ENCODE measurements at places on chromosomes 16 and 17.
A peak's percentile ranks its signal among the peaks of the same experiment; 100 is the strongest.

DNA sequence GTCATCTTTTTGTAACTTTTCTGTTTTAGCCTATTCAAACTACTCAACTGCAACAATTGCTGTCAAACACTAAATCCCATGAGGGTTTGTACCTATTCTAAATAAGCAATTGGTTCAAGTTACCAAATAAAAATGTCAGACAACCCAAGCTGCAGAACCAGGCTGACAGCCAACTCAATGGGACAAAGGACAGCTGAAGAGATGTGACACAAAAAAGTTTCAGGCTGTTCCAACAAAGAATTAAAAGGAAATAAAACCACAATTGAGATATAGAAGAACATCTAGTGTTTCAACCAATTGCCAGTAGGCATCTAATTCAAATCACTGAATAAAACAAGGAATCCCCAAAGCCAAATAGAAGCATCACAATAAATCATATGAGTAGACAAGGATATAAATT is 49.3 kb downstream of the GRB7 start:
- DNase-seq, result no peak

DNA sequence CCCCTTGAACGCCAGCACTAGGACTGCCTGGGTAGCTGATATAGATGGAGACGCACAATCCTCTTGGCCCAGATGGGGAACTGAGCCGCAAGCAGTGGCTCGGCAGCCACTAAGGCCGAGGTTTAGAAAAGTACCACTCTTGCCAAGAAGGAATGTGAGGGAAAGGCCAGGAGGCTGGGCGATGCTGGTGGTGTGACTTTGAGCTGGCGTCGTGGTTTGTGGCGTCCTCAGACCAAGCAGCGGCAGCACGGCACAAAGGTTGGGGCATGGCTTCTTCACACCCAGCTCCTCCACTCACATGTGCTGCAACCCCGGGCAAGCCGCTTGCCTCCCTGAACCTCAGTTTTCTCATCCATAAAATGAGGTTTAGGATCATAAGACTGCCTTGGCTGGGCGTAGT is 15.6 kb downstream of the DCAKD start:
- DNase-seq, result no peak

GRCh38 chr17:61614219-61614618 is 23.2 kb upstream of the NACA2 start:
- DNase-seq, result no peak

- no peak for DNase-seq
Measured at GRCh38 chr16:87603684-87604633, 1.7 kb downstream of the JPH3 start.

- DNase-seq, result no peak
Measured at GRCh38 chr17:76404256-76404655, 19.8 kb downstream of the SPHK1 start.

- no peak for DNase-seq
Measured at GRCh38 chr17:65742403-65743307, 181.2 kb upstream of the AXIN2 start.

DNA sequence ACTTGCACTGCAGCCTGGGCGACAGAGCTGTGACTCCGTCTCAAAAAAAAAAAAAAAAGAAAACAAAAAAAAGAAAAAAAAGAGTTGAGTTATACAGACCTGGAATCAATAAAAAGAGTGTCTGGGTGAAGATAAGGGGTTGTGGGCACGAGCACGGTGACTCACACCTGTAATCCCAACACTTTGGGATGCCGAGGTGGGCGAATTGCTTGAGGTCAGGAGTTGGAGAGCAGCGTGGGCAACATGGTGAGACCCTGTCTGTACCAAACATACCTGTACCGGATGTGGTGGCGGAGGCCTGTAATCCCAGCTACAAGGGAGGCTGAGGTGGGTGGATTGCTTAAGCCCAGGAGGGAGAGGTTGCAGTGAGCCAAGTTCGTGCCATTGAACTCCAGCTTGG is 1.3 kb upstream of the TRAP1 start:
- DNase-seq, result no peak

DNA sequence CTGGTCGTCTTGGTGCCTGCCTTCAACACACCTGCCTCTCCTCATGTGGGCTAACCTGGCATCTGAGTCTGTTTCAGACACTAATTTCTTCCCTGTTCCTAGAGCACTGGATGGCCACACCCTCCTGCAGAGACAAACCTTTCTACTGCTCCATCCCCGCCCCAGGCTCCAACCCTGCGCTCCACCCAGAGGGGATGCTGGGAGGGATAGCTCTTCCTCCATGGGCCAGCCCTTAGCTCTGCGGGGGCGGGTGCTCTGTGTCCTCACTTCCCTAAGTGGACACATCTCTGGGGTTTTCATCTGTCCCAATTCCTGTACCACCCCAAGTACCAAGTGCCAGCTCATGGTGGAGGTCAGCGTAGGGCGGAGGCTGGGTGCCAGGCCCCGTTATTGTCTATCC is 11.0 kb upstream of the CRISPLD2 start:
- no peak for DNase-seq

- no peak for DNase-seq
Measured at GRCh38 chr16:28596840-28597691, at the start of gene SULT1A2. SULT1A2 (minus strand) TSS chr16:28597050; CDS start chr16:28595930, 1,120 bp downstream.

GRCh38 chr16:85611194-85611443 is 2.0 kb upstream of the GSE1 start:
- DNase-seq, result no peak

DNA sequence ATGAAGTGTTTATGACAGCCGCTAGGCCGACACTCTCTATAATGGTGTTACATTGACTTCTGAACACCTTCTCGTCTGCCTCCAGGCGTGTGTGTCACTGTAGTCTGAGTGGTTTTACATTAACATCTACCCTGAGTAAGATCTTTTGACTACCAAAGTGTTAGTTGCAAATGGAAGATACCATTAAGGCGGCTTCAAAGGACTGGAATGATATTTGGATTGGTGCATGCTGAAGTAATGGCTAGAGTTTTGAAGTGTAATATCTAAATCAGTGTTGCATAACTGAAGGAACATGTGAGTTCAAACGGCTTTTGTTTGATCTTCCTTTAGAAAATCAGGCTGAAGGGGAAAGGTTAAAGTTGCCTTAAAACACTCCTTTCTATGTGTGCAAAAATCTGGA is 52.2 kb downstream of the BCAS3 start:
- DNase-seq, result no peak

DNA sequence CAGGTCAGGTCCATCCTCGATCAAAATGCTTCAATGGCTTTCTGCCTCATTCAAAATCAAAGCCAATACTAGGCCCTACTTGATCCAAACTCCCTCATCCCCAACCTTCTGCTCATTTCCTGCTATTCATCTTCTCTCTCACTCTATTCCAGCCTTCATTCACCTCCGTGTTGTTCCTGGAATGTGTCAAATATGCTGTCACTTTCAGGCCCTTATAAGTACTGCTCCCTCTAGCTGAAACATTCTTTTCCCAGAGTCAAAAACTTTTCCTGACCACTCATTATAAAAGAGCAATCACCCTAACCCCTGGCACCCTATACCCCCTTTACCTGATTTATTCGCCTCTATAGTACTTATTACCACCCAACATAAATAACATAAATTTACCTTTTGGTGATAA is 303.7 kb upstream of the PMFBP1 start:
- DNase-seq, result no peak

DNA sequence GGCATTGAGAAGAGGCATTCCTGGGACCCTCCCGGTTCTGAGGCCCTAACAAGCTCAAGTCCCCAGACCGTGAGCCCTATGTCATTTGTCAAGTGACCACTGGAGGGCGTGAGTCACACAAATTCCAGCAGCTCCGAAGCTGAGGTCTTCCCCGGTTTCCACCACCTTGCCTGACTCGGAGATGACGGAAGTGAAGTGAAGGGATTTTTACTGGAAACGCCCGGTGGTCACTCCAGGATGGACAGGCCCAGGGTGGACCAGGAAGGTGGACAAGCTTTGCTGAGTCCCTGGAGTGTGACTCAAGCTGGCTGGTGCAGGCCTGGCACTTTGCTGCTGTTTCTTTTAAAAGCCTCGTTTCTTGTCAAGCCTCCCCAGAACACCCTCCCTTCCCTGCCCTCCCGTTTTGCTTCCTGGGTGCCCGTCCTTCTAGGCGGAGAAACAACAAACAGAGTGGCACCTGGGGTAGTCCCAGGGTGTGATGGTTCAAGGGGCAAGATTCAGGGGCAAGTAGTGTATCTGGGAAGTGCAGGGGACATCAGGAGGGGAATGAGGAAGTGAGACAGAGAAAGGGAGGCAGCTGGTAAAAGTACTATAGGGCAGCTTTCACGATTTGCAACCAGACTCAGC is 5.3 kb upstream of the NOS2 start:
- DNase-seq, result peak; percentile 87

GRCh38 chr16:88968589-88969280 is 8.3 kb downstream of the CBFA2T3 start:
- DNase-seq, result no peak

DNA sequence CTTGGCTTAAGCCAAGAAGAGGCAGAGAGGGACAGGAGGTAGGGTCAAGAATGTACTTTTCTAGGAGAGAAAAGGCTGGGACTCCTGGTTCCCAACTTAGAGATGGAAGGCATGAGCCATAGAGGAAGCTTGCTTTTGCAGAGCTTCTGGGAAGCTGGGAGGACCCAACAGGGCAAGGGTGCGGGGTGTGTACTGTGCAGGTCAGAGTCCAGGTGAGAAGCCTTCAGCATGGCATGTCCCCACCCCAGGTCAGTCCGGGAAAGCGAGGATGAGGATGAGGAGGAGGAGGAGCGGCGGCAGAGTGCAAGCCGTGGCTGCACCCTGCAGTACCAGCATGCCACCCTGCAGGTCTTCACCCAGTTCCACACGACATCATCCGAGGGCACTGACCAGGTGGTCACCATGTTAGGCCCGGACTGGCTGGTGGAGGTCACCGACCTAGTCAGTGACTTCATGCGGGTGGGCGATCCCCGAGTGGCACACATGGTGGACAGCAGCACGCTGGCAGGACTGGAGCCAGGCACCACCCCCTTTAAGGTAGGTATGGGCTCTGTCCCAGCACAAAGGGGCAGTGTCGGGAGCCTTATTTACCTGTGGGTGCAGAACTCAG is 55.3 kb downstream of the TMEM132E start:
- DNase-seq, result no peak

- no peak for DNase-seq
Measured at GRCh38 chr16:27112093-27112811, 45.5 kb downstream of the C16orf82 start.

DNA sequence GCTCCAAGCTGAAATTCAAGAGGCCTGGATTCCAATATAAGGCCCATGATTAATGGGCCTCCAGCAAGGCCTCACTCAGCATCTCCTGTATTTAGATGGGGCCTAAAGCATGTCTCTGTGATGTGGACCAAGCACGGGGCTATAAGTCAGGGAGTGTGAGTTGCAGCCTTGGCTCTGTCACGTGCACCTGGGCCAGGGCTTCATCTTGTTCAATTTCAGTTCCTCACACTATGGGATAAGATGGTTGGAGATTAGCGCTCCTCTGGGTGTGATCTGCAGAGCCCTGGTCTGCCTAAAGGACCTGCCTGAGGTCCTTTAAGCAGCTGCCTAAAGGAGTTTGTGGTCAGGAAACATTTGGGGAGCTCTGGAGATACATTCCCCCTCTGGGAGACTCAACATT is 25.2 kb downstream of the KLHL36 start:
- no peak for DNase-seq

GRCh38 chr17:34607917-34608316 is 28.5 kb downstream of the TMEM132E start:
- no peak for DNase-seq

DNA sequence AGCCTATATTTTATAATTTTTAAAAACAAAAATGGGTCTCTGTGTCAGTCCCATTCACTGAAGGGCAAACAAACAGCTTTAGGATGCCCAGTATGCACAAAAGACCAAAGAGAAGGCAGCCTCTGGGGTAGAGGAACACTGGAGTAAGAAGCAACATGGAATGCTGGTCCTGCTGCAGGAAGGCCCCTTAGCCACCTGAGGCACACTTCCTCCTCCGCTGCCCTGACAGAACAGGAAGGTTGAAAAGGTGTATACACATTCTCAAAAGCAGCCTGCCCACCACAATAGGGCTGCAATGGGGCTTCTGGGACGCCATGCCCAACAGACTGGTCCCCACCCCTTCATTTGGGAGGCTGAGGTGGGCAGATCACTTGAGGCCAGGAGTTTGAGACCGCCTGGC is 19.5 kb downstream of the TOM1L2 start:
- DNase-seq, result no peak

- no peak for DNase-seq
Measured at GRCh38 chr17:57113656-57114055, 28.6 kb downstream of the AKAP1 start.

DNA sequence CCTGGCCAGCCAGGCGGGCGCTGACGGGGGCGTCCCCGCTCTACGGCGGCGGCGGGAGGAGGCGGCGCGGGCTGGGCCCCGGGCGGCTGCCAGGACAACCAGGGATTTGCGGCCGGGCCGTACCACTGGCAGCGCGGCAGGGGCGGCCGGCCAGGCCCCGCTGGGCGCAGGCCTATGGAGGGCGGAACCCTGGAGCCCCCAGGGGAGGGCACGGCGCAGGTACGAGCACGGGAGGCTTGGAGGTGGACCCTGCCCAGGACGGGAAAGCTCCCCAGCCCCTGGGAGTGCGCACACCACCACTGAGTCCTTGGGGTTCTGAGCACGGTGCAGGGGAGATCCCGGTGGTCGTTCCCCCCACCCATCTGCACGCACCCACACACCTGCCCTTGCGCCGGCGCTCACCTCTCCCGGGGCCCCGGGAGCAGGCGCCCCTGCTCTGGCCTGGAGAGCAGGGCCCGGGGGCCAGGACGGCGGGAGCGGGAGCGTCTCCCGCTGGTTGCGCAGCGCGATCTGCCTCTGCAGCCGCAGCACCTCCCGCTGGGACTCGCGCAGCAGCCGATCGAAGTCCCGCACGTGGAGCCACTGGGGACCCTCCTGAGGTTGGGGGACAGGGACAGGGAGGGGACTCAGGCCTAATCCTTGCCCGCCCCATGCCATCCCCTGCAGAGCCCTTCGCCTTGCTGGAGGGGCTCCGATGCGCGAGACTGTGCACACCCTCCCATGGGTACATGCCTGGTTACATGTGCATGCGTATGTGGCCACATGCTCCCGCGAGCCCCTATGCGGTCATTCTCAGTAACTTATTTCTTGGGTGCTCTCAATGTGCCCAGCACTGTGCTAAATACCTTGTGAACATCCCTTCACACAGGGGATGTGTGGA is 3.9 kb downstream of the TSPOAP1 start:
- no peak for DNase-seq

DNA sequence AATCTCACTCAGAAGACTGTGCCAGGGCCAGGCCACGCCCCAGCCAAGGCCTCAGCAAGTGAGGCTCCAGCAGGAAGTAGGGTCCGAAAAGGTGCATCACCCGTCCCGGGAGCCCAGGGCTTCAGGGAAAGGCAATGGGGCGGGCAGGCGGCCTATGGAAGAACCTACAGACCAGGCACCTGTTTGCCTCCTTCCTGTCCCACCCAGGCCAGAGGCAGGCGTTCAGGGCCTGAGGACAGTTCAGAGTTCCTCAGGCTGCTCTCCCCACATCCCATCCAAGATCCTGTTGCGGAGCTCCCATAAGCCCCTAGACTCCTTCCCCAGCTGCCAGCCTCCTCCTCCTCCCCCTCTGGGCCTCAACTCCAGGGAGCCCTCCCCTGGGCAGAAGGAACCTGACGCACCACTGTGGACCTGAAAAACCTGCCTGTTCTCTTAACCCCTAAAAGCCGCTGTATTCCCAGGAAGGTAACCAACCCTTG is 2.3 kb downstream of the CLUH start:
- DNase-seq, result no peak
